Adrenal gland (tissue), 19 donors: ENCODE measurements at places on chromosomes 2 and 18.

DNA sequence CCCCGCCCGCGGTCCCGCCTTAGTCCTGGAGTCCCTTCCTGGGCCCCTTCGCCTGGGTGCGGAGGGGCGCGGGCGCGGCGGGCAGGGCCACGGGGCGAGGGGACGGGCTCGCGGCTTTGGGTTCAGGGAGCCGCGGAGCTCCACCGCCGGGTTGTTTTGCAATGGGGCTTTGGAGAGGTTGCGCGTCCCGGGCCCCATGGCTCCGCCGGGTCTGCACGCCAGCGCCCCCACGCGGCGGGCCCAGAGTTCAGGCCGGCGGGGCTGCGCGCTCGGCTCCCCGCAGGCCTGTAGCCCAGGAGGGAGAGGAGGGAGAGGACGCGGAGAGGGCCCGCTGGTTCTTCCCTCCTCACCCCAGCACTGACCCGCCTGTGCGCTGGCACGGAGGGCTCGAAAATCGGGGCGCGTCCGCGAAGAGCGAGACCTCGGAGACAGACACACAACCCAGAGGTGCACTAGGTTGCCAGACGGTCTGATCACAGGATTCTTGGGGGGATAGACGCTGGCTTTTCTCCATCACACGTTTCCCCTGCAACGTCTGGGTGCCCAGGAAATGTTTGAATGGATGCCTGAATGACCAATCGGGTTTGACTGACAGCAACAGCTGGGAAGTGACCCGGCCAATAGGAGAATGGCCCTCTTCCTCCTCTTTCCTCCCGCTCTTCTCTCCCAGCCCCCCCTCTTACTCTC, 4.9 kb upstream of the SIX2 start:
- peak; percentile 41 for DNase-seq

GRCh38 chr2:232276733-232277313, 101.7 kb upstream of the ALPP start:
- DNase-seq: no peak

- no peak for DNase-seq
These were observed 22.6 kb downstream of the CROCC2 start for GRCh38 chr2:240928476-240929363.

DNA sequence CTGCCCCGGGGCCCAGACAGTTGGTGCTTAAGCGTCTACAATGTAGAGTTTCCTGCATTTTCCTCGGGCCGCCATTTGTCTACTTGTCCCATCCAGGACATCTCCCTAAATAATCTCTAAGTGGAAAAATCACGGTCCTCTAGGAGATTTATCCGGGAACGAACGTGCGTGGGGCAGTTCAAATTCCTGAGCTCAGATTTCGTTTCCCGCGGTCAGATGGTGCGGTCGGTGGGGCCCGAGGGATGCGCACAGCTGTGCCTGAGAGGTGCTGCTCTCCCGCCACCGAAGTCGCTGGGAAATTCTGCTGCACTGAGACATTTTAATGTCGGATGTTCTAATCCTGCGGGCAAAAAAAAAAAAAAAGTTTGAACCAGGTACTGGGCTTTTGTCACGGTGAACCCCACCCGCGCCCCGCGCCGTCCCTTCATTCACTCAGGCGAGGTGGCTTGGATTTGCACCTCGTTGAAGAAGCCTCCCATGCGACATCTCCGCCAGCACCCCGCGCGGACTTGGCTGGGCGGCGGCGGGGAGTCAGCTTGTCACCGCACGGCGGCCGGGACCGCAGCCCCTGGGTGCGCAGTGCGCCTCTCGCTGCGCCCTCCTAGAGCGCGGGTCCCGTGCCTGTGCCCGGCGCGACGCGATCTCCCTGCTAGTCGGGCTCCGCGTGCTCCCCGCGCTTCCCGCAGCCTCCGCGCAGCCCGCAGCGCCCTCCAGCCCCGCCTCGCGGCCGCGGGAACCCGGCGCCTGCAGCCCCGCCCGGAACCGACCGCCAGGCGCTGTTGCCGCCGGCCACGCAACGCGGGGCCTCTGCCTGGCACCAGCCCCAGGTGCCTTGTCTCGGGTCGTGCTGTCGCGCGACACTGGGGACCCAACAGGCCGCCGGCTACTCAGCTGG, 191.9 kb upstream of the TCF4 start:
- DNase-seq: no peak

DNA sequence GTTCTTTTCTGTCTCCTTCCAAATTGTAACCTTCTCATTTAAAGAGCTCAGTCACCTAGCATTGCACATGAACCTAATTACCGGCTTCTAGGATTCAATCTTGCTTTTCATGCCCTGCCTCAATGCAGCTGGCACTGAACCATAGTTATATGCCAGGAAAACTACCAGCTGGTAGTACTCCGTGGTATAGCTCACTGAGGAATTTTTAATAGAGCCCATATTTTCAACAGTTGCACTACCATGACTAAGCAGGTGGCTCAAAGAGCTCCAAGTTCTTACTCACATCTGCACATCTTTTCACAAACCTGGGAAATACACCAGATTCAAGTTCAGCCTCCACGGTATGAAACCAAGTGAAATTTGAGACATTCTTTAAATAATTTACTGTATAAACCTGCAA, 363.5 kb downstream of the GRB14 start:
- no peak for DNase-seq

GRCh38 chr18:11864471-11864870, 13.3 kb downstream of the CHMP1B start:
- DNase-seq: no peak

DNA sequence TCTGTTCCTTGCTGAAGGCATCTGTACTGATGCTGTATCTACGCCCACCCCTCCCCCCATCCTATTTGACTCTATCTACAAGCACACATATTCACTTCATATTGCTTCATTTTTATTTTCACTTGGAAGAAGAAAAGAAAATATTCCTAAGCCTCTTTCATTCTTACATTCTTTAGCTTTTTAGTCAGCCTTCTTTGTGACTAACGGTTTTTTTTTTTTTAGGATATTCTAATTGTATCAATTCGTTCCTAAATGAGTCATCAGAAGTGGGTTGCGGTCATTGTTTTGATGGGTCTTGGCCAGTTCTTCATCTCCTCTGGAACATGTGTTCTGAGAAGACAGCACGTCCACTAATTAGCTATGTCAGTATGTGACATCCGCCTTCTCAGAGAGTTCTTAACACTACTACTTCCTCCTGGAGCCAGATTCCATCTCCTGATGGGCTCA, 88.7 kb downstream of the MYO1B start:
- DNase-seq: no peak

DNA sequence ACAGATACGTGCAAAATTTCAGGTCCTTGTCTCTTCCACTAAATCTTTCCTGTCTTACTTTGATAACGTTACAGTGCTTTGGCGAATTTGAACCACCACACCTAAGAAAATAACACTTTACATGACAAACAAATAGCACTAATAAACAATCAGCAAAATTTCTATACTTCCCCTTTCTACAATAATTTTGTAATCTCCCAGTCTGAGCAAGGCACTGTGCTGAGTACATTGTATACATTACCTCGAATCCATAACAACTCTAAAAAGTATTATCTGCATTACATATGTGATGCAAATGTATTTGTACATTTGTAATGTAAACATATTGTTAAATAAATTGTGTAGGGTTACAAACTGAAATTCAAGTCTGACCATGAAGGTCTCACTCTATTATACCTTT, 49.9 kb downstream of the RTN4 start:
- no peak for DNase-seq

DNA sequence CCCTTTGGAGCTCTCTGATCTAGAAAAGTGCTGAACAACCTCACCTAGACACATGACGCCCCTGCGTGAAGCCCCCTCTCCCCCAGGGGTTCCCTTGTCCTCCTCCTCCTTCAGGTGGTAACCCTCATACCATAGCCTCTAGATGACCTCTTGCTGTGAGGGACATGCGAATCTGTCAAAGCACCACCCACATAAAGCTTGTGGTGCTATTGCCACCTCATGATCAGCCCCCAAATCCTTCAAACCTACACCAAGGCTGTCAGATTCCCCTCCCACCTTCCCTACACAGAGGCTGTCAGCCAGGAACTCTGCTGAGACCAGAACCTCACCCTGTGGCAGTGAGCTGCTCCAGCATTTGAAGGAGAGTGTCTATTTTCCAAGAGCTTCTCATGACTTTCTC, 43.1 kb upstream of the TEX51 start:
- DNase-seq: no peak
